ENCODE measurements at places on chromosomes 4 and X. TPM values are rescaled to one million over a fixed set of nuclear protein-coding genes. Genes with fewer than 3 reads are reported as not detected.
A peak's percentile ranks its signal among the peaks of the same experiment; 100 is the strongest.

DNA sequence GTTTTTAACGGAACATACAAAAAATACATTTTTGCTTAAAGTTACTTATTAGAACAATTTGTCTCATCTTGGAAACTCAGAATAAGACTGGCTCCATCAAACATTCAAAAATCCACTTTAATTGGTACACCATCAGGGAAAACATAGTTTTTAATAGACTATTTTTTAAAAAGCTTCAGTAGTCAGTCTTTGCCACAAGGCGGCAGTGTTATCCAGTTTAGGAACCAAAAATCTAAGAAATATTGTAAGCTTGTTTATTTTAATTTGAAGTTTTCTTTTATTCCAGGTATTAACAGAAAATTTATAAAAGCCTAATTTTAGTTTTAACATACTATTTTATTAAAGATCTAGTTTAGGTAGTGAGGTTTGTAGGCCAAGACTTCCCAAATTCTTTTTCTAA is 107.7 kb downstream of the APOOL start:
- DNase-seq = peak; percentile 57

DNA sequence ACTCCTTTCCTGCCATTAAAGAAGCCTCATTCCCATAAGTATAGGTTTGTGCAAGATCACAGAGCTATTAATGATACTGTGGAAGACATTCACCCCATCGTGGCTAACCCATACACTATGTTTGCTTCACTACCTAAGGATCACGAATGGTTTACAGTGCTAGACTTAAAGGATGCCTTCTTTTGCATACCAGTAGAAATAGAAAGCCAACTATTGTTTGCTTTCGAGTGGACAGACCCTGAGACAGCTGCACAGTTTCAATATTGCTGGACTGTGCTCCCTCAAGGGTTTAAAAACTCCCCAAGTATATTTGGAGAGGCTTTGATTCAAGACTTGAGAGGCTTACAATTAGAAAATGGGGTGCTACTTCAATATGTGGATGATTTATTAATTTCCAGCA is 16.0 kb upstream of the PAPSS1 start:
- no peak for DNase-seq

- no peak for DNase-seq
Measured at GRCh38 chr4:149988087-149988410, 90.2 kb upstream of the DCLK2 start.

DNA sequence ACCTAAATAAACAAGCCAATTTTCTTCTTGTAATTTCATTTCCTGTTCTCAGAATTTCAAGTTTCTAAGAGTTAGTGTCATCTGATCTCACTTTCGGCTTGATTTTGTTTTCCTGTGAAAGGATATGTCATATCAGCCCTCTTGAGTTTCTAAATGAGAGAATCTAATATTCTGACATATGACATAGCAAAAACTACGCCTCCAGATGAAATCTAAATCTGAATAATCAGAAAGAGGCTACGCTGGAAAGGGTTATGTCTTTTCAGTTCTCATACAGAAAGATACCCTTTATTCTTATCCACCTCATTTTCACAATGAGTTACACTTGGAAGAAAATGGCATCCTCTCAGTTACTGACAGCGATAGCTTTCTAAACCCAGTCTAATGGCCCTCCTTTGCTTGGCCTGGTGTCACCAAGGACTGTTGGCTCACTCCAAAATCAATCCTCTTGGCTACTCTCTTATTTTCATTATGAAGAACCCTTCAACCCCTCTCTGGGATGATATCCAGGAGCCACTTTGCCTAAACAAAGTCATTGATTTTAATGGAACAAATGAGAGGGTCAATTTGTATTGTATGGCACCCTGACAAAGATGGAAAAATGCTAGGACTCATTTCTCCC is 65.6 kb downstream of the ASB9 start:
- DNase-seq = no peak

GRCh38 chr4:164239976-164240375 is 514.0 kb upstream of the SMIM31 start:
- peak; percentile 2 for DNase-seq

- DNase-seq = peak; percentile 29
Measured at GRCh38 chr4:7434766-7435150, at the start of gene PSAPL1. Gene PSAPL1 (minus strand): TSS chr4:7434930. CDS start chr4:7434879, 51 bp downstream.

GRCh38 chr4:99759346-99759984 is 57.2 kb upstream of the DAPP1 start:
- no peak for DNase-seq

UGDH gene
- total RNA-seq = 95.2 TPM

Data from HT-29 (cell line).